ENCODE measurements at places on chromosomes 12 and 14.

DNA sequence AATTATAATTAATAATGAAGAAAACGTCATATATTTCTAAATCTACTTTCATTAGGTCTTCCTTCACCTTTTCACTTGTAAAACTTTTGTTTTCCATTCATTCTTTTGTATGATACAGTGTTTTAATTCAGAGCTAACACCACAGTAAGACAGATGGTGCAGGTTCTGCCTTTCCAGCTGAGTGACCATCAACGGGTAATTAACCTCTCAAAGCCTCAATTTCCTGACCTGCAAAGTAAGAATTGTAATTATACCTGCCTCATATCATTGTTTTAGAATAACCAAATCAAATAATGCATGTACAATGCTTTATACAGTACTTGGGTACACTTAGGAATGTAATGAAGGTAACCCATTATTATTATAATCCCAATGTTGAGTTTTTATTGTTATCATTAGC is 157.6 kb downstream of the FOXA1 start:
- DNase-seq, result no peak

DNA sequence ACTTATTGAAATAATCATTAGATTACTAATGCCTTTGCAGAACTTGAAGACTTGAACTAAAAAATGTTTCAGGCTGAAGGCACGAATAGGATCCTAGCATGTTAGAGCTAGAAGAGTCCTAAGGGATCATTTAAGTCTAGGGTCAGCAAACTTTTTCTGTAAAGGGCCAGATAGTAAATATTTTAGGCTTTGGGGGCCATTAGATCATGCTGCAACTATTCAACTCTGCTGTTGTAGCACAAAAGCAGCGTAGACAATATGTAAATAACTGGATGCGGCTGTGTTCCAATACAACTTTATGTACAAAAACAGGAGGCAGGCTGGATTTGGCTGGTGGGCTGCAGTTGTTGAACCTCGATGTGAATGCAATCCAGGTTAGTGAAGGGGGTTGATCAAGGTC is 221.7 kb downstream of the ATP23 start:
- no peak for DNase-seq

GRCh38 chr14:68181519-68182326 is 362.1 kb downstream of the RAD51B start:
- no peak for DNase-seq

DNA sequence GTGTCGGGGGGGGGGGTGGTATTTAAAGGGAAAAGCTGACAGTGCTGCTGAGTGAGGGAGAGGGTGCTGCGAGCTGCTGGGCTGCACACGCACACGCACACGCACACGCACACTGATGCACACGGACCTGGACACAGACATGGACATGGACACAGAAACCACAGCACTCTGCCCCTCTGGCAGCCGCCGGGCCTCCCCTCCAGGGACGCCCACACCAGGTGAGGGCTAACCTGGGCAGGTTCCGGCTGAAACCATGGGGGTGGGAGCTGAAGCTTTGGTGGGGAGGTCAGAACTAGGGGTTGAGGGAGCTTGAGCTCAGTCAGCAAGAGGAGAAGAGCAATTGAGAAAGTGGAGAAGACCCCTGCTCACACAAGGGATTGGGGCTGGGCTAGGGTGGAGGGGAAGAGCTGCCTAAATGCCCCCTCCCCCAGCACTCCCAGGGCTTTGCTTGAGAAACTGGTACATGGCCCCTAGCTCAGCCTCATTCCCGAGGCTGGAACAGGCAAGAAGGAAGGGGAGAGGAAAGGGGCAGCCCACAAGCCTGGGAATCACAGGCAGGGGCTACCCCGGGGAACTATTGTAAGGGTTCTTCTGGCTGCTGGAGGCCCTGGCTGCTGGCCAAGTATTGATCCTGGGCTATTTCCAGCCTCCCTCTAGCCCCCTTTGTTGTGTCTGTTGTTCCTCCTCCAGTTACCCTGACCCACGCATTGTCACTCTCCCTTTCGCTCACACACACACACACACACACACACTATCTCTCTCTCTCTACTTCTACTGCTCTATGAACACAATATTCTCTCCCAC is at the start of gene REM2:
TSS of gene REM2 (plus strand) at position 50 of the 804 bp plus-strand sequence. CDS start at position 116, 66 bp downstream.
- DNase-seq, result no peak
